Stimulated activated naive CD4-positive, alpha-beta T cell treated with Interleukin-2 at 50 U/mL for 16 hours (primary cell): ENCODE measurements at places on chromosomes 6 and 20.

DNA sequence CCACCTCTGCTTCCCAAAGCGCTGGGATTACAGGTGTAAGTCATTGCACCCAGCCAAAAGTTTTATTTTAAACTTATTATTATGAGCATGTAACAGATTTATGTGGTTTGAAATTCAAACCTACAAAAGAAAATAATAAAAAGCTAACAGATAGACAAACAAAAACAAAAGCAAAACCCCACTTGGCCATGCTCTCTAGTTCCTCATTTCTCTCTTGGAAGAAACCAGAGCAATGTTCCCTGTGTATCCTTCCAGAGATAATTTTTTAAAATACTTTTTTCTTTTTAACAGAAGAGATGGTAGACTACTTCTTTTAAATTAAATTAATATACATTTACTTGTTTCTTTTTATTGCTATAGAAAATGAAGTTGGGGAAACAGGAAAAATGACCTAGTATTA is 28.0 kb upstream of the SLC17A3 start:
- no peak for DNase-seq

DNA sequence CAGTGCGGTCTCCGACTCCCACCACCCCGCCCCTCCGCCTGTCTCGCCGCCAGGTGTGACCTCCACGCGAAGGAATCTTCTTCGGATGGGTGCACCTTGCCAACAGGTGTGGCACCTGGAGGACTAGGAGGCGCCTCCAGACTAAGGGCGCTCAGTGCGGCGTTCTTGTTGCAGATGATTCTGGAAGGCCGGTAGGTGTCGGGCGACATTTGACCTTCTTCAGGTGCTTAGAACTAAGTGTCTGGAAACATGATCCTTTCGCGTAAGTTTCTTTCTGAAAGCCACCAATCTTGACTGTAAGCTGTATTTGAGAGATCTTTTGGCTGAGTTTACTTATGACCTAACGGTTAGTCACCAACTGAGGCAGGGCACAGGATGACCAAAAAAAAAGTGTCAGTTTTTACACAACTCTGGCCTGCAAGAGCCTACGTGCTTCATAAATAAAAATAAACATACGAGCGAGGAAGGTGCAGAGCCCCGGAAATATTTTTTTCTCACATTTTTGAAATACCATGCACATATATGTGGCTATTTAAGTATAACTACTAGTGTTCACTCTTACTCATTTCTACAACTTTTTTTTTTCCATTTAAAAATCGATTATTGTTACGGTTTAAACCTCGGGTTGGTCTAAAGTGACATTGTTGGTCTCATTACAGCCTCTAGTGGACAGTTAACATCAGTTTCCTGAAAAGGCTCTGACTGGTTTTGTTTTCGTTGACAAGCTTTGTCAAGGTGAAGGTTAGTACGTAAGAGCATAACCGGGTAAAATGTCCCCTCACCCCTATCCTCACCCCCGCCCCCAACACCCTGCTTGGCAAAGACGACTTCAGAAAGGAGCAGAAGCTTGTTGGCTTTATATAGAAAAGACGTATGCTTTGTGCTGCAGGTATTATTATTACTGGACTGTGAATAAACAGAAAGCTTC is 1.6 kb upstream of the ATXN1 start:
- peak; percentile 68 for DNase-seq

- no peak for DNase-seq
These were observed 166.1 kb downstream of the THBS2 start for GRCh38 chr6:169087443-169088041.

- DNase-seq = no peak
These were observed 180.5 kb downstream of the COL12A1 start for GRCh38 chr6:75025371-75025770.

DNA sequence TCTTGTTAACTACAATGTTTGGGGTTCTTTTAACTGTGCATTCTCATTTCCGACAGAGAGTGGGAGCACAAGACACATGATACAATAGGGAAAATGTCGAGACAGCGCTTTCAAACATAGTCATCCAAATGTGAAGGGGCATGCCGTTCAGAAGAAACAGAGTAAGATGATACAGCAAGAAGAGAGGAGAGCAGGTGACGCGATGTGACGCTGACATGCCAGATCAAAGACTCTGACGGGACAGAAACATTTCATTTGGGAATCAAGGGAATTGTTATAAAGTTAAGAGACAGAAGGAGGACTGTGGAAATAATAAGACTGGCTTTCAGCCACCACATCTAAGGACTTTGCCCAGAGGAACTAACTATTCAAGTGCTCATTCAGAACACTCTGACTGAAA is 117.4 kb downstream of the FAXC start:
- DNase-seq = no peak

DNA sequence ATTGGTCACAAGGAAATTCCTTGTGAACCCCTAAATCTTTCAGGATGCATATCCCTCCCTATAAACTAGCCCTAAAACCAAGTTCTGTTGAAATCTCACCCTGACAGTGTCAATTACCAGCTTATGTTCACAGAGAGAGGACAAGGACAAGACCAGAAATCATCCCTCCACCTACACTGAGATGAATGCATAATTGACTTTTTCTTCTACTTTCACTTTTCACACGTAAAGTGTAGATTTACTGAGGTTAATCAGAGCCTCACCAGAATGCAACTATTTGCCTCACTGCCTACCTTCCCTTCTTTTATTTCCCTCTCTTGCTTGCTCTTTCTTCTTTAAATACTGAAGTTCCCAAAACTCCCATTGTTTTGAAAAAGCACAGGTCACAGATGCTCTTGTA is 15.3 kb upstream of the NKAIN2 start:
- no peak for DNase-seq

DNA sequence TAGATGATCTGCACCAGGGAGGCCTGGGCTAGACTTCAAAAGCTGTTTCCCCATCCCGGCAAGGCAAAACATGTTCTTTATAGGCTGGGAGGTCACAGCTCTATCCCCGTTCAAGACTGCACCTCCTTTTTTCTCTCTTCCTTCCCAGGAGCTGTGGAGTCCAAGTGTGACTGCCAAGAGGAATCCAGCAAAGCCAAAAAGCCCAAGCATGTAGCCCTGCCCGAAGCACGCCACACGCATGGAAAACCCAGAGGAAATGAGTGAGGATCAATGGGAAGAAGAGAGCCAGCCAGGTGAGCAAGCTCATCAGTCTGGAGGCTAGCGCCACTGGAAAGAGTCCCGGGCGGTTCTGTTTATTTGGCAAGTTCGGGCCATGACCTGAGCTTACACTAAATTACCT is 240.4 kb downstream of the PRL start:
- DNase-seq = no peak

GRCh38 chr20:57481281-57481711 is 43.6 kb downstream of the CTCFL start:
- DNase-seq = no peak

- no peak for DNase-seq
These were observed 26.7 kb downstream of the ACSS1 start for GRCh38 chr20:25031241-25031640.

DNA sequence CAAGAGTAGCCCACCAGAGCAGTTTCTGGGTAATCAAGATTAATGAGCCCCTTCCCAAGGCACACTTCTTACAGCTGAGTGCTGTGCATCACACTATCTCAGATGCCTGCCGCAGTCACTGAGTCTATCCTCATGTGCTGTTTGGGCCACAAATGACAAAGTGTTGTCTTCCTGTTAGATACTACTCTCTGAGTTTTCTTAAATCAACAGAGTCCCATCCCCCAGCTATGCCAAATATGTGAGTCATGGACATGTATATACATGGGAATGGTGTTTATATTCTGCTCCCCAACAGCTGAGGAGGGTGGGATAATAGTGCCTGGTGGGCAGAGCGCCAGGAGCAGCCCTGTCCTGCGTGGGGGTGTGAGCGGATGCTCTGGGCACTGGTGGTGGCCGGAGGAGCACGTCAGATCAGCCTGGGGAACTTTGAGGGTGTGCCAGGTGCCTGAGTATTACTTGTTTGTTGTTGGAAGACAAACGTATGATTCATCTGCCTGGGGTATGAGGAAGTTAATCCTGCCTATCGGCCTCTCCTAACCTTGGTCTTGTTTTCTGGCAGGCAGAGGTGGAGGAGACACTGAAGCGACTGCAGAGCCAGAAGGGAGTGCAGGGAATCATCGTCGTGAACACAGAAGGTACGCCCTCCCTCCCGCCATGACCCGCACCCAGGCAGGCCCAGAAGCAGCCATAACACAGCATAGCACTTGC is 9.6 kb downstream of the DYNLRB1 start:
- DNase-seq = no peak

DNA sequence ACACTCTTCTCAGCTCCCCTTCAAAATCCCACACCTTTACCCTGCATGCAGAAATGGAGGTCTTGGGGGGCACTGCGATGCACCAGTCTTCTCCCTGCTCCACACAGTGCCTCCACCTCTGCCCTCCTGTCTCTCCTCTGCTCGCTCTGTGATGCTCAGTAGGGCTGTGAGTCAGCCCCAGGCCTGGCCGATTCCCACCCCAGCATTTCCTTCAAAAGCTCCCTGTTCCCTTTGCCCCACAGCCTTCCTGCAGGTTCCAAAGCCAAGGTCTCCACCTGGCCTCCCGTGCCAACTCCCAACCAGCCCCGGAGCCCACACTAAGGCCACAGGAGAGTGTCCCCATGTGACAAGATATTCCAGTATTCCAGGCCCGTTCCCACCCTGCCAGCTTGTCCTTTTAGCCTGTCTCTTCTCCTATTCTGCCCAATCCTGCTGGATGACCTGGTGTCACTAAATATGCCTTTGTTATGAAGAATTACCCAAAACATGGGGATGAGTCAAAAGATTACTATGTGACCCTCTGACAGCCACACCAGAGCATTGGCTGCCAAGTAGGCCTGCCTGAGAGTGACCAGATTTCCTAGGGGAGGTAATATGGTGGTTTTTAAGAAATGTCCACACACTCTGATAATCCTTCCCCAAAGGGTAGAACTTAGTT is 118.9 kb upstream of the NXT1 start:
- DNase-seq = no peak

- no peak for DNase-seq
These were observed 26.5 kb upstream of the SH3BGRL2 start for GRCh38 chr6:79604583-79605037.

GRCh38 chr6:154758125-154758524 is 24.9 kb downstream of the SCAF8 start:
- DNase-seq = no peak

- DNase-seq = no peak
These were observed 151.9 kb downstream of the CFAP61 start for GRCh38 chr20:20204256-20204655.

GRCh38 chr6:41785254-41785653 is 2.2 kb upstream of the TOMM6 start:
- DNase-seq = no peak

DNA sequence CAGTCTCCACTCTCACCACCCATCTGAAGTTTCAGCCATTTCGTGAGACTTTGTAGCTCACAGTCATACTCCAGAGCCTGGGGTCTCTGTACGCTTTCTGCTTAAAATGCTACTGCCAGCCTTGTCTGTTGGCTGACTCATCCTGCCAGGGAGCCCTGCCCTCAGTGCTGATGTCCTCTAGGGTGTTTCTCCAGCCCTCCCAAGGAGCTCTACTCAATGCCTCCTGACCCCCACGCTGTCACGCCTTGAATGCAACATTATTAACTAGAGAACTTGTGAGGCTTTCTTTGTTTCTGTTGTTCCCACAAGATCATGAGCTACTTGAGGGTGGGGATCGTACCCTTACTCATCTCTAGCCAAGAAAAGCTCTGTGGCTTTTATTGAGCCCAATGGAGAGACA is 20.1 kb downstream of the KIF16B start:
- no peak for DNase-seq

GRCh38 chr6:40611434-40611833 is 24.3 kb upstream of the LRFN2 start:
- no peak for DNase-seq

- no peak for DNase-seq
These were observed 23.2 kb upstream of the FAM50B start for GRCh38 chr6:3825851-3826581.

- DNase-seq = no peak
These were observed 41.4 kb downstream of the FAM120B start for GRCh38 chr6:170347975-170348374.

DNA sequence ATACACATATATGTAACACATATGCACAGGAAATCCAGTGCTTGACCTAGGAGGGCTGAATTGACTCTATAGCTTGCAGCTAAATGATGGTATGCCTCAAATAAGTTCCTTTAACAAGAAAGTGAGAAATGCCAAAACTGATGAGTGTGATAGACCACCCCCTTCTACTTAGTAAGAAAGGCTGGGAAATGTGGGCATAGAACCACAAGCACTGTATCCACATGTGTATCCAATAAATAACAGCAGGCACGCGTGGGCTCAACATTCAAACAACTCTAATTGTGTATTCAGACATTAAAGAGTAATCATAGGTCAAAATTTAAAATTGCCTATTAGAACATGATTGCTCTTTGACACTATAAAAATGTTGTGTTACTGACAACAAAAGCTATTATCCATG is 54.1 kb downstream of the FAM83B start:
- DNase-seq = no peak
